ENCODE measurements at places on chromosomes 6 and 20.

- no peak for DNase-seq
Measured at GRCh38 chr6:148379966-148380713, 37.5 kb downstream of the SASH1 start.

GRCh38 chr20:12928755-12929401, 79.9 kb upstream of the SPTLC3 start:
- DNase-seq, result no peak

- no peak for DNase-seq
Measured at GRCh38 chr6:166004876-166005275, 162.8 kb downstream of the TBXT start.

DNA sequence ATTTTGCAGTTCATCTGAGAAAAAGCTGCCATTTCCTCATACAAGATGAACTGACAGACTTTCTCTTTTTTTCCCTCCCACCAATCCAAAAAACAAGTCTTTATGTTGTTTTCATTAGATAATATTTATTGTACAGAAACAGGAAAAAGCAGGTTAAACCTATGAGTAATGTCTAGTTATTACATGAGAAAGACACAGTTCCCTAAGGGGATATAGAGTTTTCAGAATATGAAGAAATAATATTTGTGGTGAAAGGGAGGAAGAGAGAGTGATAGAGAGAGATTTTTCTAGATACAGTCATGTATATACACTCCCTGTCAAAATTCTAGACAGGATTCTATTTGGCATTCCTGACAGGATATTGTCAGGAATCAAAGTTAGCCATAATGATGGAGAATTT, 392.4 kb downstream of the BMP2 start:
- no peak for DNase-seq

- no peak for DNase-seq
Measured at GRCh38 chr20:38433304-38433972, 1.7 kb downstream of the SNHG17 start.

GRCh38 chr6:44040786-44041185, 86.5 kb downstream of the MRPL14 start:
- DNase-seq, result no peak

GRCh38 chr20:39516964-39517363, 554.8 kb downstream of the DHX35 start:
- DNase-seq, result no peak

- DNase-seq, result no peak
Measured at GRCh38 chr6:499617-500016, 108.1 kb downstream of the IRF4 start.

DNA sequence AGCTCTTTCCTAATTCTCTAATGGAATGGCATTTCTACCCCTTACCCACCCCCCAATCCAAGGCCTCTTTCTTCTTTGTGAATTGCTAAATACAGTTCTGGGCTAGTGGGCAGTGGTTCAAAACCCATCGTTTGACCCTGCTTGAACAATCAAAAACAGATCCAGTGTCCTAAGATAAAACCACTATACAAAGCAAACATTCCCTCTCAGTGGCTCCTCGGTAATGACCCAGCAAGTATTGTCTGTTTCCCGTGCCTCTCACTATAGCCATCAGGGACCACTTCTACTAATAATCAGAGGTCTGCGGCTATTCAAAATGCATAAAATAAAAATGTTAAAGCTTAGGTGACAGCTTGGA, 143.5 kb upstream of the AKAP12 start:
- no peak for DNase-seq

DNA sequence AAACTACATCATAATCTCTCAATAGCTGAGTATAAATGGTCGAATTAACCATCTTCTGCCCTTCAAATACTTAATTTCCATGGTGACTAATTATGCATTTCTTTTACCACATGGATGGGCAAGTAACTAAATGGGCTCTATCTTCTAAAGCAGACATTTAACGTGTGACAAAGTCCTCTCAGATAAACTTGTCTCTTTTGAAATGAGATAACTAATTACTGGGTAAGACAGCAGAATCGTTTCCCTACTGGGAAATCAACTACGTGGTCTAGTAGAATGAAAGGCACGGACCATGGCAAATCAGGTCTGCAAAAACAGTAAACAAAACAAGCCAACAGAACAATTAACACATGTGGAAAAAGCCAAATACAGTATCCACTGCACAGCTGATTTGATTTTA, 137.7 kb downstream of the BACH2 start:
- no peak for DNase-seq

DNA sequence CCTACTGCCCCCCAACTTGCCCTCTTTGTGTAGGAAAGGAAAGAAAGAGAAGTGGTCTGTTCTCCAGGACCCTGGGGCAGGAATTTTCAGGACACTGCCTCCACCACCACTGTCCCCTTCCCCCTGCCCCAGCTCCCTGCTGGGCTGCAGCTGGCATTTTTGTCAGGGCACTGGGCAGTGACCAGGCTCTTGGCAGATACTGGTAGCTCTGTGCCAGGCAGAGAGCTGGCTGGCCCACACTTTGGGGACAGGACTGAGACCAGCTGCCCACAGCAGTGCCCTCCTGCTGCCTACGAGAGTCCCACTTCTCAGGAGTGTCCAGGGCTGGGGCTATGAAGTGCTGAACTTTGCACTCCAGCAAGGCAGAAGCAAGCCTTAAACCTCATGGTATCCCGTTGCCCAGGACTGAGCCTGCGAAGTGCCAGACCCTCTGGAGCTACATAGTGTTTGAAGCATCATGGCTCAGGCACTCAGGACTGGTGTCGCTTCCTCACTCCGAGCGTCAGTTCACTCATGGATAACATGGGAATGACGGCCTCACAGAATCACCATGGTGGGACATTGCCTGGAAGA, 19.3 kb downstream of the SLC13A3 start:
- DNase-seq, result no peak

GRCh38 chr6:156508126-156508525, 269.1 kb upstream of the ARID1B start:
- no peak for DNase-seq

DNA sequence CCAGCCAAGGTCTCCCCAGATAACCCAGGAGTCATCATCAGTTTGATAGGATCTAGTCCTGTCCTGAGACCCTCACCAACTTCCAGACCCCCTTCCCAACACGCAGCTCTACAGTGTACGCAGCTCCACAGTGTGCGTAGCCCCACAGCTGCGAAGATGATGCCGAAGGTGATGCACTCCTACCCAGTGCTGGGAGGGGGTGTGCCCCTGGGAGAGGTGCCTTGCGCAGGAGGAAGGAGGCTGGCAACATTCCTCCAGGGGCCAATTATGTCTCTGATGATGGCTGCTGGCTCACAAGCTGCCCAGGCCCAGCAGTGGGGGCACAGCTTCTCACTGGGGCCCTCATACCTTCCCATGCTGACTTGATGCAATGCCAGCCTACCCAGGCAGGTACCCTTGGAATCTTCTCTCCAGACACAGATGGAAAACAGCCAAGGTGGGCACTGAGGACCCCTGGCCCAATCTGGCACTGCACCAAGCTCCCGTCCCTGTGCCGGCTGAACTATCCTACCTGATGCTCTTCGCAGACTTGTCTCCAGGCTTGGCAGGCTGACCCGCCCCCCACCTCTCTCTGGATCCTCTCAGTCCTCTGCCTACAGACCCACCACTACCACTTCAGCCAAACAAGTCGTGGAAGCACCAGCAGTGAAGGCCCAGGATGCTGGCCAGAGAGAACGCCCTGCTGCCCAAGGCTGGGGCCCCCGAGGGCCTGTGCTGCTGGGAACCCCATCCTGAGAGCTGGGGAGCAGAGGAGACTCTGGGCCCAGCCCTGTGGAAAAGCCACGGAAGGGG, 1.4 kb downstream of the ZNF512B start:
- no peak for DNase-seq

DNA sequence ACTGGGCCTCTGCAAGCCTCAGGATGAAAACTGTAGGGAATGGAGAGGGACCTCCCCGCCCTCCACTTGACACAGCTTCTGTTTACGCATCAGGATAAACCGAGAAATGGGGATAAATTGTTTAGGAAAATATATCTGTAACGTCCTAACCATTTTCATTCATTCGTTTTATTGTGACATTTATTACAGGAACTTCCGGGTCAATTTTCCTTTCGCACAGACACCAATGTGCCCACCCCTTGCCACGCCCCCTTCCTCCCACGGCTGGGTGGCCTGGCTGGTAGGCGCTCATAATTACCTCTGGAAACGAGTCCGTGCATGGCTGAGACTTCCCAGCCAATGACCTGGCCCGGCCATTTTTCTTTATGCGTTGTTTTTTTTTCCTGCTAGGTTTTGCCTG, 96.1 kb downstream of the BMP7 start:
- DNase-seq, result no peak

- no peak for DNase-seq
Measured at GRCh38 chr20:44979090-44979621, 12.8 kb downstream of the STK4 start.

- no peak for DNase-seq
Measured at GRCh38 chr6:169738204-169738975, 13.0 kb downstream of the DYNLT2 start.

DNA sequence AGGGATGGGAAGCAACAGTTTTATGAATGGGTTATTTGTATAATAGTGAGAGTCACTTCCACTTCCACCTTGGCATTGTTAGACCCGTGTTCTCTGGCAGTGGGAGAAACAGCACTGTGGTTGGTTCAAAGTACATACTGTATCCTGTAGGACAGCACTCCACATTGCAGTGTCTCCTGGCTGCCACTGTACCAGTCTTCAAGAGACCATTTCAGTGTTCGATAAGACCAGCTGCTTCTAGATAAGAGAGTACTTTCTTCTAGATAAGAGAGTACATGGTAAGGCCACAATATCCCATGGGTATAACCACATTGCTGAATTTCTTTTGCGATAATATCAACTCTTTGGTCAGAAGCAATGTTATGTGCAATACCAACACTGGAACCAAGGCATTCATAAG, 28.8 kb downstream of the FITM2 start:
- DNase-seq, result no peak

DNA sequence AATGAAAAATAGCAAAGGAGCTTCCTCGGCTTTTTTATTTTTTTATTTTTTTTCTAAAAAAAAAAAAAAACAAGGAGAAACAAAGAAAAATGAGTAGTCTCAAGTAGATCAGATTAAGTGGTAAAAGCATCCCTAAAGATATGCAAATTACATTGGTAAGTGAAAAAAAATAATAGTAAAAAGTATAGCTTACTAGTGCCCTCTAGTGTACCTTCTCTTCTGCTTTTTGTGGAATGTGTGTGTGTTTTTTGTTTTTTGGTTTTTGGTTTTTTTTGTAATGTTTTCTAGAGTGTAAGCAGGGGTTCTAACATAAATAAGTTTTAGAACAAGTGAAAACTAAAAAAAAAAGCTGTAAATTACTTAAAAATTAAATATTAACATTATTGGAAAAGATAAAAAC, 1062.0 kb downstream of the HACE1 start:
- no peak for DNase-seq

DNA sequence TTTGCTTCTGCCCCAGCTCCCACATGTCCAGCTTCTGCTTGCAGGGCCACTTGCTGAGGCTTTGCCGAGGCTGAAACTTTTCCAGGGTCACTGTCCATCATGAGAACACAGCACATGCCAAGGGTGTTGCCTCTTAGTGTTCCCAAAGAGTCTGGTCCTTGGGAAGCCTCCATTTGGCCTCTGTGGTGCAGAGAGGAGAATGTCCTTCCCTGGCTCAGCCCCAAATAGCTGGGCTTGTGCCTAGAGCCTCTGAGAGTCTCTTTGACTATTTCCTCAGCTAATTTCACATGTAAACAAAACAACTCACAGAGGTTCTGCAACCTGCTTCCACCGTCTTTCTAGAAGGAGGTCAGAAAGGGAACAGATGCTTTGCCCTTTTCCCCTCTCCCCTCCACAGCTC, 40.4 kb upstream of the RAB23 start:
- DNase-seq, result no peak

DNA sequence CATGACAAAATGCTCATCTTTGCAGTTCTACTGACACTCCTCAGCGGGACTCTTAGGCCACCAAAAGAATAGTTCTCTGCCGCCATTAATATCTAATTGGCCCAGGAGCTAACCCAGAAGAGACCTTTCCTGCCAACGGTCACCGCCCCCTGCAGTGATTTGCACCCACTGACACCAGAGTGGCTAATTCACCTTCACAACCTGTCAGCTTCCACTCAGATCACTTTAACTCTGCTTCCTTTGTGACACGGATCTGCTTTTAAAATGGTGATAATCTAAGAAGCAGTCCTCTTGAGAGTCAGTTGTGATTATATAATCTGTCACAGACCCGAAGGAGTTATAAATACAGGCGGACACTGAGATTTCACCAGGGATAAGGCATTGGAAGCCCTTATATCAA, 172.8 kb downstream of the FRK start:
- DNase-seq, result no peak

GRCh38 chr20:12936524-12936923, 72.2 kb upstream of the SPTLC3 start:
- DNase-seq, result no peak

GRCh38 chr6:96626759-96627364, 63.9 kb downstream of the FHL5 start:
- DNase-seq, result no peak

DNA sequence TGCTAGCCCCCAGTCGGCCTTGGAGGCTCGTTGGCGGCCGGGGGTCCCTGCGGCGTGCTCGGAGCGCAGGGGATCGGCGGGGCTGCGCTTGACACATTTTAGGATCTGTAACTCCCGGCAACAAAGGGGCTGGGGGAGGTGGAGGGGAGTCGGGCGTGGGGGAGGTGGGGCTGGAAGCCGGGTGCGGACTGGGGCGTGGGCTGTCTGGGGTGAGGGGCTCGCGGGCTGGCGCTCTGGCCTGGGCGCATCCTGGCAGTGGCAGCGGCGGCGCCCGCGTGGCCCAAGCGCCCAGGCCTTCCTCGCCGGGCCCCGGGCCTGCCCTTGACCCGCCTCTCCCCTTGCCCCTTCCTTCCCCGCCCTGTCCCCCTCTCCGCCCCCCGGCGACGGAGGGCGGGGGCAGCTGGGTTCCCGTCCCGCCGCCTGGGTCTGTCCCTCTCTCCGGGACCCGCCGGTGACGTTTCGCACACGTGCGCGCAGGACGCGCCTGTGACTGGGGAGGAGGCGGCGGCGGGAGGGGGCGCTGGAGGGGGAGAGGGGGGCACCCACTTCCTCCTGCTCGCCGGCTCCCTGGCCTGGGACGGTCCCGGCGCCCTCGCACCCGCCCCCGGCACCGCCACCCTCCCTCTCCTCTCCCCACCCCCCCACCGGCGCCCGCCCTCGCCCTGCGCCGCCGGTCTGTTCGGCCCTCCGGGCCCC, 1.5 kb downstream of the E2F3 start:
- no peak for DNase-seq

- no peak for DNase-seq
Measured at GRCh38 chr20:19660808-19661378, 97.2 kb upstream of the RIN2 start.

Data from smooth muscle cell of the brain vasculature (primary cell).